SK-N-MC (cell line): ENCODE measurements at places on chromosomes 6 and 20.

DNA sequence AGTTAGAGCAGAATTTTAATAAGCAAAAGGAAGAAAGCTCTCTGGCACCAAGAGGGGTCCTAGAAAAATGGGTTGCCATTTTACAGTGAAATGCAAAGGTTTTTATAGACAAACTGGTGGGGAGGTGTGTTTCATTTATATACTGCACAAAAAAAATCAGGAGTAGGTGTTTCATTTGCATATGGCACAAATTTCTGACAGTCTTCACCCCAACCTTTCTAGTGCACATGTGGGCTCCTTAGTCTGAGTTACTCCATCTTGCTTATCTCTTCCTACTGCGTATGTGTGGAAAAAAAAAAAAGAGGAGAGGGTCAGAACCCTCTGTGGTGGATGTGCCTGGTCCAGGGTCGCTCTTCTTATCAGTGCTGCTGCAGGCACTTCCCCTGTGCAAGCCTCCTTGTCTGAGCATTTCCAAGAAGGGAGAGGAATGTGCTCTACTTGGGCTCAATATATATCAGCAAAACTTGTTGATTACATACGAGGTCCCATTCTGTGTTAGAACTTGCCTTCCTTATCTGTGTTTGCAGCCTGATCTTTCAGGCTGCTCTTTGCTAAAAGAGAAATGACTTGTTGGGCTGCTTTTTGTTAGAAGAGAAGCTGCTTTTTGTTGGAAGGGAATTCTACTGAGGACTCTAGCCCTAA, 59.0 kb upstream of the MRAP2 start:
- DNase-seq = no peak

DNA sequence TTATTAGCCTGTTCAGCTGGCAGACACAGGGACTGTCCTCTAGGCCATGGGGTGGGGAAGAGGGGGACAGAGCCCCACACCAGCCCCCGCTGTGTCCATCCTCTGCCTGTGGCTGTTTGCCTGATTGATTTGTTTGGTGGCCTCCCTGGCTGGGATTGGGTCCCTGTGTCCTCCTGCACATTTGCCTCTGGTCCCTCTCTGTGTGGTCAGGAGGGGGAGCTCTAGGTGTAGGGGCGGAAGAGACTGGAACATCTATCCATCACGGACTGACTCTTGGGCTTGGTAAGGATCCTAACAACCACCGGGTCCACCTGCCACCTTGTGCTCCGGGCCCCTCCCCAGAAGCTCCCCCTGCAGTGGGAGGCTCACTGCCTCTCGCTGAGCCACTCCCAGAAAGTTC, 38.4 kb upstream of the CCDC167 start:
- no peak for DNase-seq

DNA sequence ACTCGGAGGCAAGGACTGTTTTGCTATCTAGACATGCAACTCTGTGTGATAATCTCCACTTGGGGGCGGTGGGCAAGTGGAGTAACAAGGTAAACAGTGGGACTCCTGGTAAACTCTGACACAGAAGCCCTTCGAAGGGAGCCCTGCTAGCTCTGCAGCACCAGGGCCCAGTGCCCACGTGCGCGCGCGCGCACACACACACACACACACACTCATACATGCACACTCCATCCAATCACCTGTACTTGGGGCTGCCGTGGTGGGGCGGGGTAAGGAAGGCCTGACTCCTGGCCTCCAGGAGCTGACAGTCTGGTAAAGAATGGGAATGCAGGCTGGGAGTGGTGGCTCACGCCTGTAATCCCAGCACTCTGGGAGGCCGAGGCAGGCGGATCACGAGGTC, 36.4 kb downstream of the TAF4 start:
- no peak for DNase-seq

- peak; percentile 89 for DNase-seq
These were observed 86.4 kb upstream of the CLDN20 start for GRCh38 chr6:155177363-155177961.

- no peak for DNase-seq
These were observed 79.3 kb upstream of the AGPAT4 start for GRCh38 chr6:161353208-161353613.
